ACHN (cell line): ENCODE measurements at places on chromosomes 16 and 17.

DNA sequence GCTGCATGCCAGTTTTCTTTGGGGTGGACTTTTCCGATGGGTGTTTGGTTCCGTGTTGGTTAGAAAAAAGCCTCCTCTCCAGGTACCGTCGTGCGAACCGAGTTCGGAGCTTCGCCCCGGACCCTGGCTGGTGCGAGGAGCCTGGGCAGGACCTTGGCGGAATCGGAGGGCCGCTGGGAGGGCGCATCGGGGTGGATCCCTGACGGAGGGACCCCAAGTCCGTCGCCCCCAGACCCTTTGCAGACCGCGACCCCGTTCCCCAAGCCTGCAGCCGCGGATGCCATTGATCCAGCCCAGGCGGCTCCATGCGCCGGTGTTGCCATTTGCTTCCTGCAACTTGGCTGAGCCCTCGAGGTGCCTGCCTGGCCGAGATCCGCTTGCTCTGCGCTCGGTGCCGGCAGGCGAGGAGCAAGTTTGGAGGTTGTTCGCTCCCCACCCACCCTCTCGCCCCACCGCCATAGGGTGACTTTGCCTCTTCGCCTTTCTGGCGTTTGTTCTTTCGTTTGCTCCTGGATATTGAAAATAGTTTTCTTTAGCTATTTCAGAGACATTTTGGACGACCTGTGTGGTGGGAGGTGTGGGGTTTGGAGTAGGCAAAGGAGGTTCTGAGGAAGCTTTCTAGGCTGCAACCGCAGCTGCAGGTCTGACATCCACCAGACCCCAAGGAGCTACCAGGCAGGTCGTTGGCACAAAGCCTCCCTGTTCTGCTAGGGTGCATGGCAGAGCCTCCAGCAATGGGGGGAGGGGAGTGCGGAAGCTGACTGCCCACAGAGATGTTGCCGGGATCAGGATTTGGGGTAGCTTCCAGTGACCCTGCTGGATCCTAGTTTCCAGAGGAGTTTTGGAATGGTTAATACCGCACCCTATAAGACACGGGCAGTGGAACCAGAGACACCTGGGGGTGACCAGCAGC, 58.2 kb downstream of the RAP1GAP2 start:
- DNase-seq: no peak

DNA sequence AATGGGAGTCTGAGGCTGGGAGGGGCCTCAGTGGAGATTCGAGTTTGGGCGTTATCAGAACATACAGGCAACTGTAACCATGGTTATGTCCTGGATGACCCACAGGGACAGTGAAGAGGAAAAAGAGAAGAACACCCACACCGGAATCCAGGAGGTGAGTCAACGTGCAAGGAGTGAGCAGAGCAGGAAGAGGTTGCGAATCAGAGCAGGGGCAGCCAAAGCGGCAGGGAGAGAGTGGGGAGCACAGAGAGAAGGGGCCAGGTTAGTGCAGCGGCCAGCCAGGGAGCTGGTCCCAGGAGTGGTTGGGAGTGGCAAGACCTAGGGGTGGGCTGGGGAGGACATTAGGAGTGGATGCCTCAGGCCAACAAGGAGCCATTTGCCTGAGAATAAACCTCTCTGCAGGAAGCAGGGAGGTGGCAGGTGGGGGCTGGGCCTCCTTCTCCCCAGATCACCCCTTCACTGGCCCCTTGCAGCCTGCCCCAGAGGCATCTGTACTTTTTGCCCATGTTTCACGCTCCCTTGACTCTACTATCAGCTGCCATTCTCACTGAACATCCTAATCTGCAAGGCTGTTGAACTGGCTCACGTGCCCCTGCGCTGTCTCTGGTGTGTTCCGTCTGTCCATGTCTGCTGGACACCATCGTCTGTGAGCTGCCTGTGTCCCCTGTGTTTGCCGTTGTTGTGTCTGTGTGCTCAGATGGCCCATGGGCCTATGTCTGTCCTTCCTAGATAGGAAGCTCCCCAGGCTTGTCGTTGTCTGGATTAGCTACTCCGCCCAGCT, 5.1 kb downstream of the KRT13 start:
- DNase-seq: peak; percentile 53

DNA sequence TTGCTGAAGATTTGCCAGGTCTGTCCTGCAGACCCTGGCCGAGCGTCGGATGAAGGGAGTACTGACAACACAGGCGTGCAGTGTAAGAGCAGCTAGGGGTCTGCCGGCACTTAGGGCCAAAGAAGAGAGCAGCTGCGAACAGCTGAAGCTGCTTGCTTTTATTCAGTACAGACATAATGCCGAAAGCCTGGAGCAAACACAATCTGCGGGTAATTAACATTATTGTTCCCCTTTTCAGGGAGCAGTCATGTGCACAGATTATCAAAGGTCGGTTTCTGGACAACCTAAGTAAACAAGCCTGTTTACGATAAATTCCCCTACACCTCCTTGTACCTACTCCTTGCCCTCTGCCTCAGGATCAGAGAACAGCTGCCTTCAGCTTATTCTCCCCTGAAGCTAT, 12.0 kb upstream of the KRT23 start:
- no peak for DNase-seq

DNA sequence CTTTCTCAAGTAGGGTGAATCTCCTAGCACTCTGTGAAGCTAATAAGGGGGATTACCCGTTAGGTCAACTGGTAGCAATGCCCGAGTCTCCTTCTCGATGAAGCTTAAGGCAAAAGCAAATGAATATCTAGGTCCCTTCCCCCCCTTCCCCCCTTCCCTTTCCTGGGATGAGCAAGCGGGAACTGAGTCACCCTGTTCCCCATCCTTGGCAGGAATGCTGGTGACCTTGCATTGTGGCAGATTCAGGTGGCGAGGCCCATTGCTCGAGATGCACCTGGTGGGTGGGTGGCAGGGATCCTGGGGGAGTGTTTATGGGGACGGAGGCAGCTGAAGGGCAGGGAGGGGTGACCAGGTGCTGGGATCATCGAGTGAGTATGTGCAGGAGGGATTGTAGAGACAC, 7.1 kb downstream of the NXPH3 start:
- peak; percentile 41 for DNase-seq

- no peak for DNase-seq
These were observed 4.2 kb downstream of the RNF40 start for GRCh38 chr16:30766206-30766932.

- peak; percentile 50 for DNase-seq
These were observed 47.6 kb downstream of the HSD17B2 start for GRCh38 chr16:82082543-82083244.

DNA sequence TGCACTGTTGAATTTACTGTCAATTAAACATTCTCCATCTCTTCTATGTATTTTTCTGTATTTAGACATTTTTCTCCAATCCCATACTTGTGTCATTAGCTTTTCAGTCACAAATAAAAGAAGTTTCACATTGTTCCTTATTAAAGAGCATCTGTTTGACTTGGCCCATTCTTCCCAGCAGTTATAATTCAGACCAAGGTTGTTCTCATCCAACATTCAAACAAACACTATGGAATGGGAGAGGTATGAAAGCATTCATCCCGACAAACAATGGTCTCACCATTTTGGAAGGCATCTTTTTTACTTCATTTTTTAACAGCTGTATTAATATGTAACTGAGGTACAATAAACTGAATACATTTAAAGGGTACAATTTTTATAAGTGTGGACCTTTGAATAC, 208.8 kb upstream of the MAF start:
- no peak for DNase-seq

DNA sequence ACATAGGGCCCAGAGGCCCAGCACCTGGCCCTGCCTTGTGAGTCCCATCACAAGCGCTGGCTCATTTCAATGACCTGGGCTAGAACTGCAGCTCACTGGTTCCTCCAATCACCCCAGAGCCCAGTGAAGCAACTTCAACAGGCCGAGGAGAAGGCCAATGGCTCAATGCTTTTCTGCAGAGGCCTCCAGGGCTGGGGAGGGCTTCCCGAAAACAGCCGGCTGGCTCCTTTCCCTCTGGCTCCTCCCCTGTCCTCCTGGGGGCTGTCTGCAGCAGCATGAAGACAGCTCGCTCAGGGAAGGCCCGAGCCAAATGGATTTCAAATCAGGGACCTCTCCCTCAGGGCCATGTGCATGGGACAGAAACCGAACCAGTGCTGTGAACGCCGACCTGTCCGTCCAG, 121.6 kb downstream of the ZNF423 start:
- DNase-seq: no peak

GRCh38 chr16:30853758-30854157, 40.1 kb downstream of the BCL7C start:
- DNase-seq: no peak

GRCh38 chr16:14398014-14398717, 231.9 kb downstream of the PARN start:
- DNase-seq: no peak

DNA sequence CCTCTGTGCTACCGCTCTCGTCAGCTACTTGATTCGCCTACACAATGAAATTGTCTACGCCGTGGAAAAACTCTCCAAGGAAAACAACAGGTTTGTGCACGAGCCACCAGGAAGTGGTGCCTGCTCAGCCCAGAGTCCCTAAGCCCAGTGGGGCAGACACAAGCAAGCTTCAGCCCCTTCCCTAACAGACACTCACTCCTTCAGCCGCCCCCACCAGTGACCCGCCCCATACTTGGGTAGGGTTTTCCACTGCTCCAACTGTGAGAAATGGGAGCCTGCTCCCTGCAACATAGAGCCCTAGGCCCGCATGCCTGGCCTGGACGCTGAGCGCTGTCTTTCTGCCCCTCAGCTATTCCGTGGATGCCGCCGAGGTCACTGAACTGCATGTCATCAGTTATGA, 28.6 kb upstream of the ENDOV start:
- DNase-seq: no peak

GRCh38 chr17:49979748-49980479, 10.9 kb downstream of the DLX4 start:
- DNase-seq: no peak

GRCh38 chr17:61634011-61634539, 43.1 kb upstream of the NACA2 start:
- no peak for DNase-seq

DNA sequence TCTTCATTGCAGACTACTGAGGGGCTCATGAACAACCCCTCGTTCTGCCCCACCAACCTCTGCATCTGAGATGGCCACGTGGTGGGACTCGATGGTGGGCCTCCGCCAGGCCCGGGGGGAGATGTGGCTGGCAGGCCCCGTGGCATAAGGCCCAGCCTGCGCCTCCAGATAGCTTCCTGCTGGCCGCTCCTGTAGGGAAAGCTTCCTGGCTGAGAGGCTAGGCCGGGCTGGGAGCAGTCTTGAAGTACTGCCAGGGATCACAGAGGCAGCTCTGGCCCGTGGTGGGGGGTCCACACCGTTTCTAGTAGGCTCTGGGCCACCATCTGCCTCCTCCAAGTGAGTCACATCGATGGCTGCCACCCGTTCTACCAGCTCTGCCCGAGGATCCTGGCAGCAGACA, 7.6 kb downstream of the CAMKK1 start:
- no peak for DNase-seq

GRCh38 chr17:72635034-72635635, 457.4 kb downstream of the SLC39A11 start:
- no peak for DNase-seq

DNA sequence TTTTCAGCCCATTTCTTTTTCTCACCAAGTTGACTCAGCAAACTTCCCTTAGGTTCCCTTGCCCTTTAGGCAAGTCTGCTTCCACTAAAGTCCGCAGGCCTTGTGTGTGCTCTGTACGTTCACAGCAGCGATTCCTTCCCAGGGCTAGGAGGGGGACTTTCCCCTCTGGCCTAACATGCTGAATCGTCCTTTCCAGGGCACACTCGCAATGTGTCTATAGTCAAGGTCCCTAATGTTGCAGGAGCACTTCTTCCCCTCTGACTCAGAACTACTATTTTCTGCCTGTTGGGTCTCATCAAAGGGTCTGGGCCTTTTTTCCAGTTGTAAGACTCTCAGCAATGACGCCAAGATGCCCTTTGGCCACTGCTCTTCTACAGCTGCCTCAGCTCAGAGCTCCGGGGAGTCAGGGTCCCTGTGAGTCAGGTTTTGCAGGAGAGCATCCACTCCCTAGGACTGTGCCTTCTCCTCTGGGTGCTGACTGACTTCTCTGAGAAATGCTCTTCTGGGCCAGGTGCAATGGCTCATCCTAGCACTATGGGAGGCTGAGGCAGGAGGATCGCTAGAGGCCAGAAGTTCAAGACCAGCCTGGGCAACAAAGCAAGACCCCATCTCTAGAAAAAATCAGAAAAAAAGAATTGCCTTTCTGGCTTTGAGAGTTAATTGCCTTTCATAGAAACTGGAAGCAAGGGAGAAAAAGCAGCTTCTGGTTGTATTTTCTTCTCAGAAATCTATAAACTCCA, 64.4 kb upstream of the TBX2 start:
- DNase-seq: no peak

- no peak for DNase-seq
These were observed 53.7 kb upstream of the GSG1L start for GRCh38 chr16:28117168-28117565.

GRCh38 chr16:15825750-15826305, 31.0 kb downstream of the MYH11 start:
- DNase-seq: no peak

GRCh38 chr17:67378454-67379250, 1.6 kb downstream of the PITPNC1 start:
- DNase-seq: peak; percentile 73

DNA sequence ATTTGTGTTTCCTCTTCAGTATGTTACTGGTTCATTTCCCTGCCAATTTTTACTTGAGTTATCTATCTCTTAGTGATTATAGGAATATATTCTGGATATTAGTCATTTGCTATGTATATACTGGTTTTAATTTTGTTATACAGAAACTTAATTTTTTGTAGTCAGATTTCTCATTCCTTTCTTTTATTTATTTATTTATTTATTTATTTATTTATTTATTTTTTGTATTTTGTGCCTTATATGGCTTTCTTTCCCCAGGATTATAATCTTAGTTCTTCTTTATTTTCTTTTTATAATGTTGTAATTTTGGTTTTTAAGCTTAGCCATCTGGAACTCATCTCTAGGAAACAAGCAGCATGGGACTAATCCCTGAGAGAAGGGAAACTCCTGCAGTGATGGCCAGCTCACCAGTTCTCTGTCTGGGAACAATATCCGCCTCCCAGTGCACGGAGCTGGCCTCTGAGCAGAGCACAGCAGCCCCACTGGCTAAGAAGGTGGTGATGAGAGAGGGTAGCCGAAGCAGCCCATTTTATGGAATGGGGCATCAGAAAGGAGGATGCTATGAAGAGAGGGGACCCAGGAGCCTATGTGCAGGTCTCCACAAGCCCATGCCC, 54.5 kb upstream of the ADORA2B start:
- DNase-seq: no peak

GRCh38 chr17:75575728-75576127, 11.9 kb upstream of the MYO15B start:
- DNase-seq: no peak

DNA sequence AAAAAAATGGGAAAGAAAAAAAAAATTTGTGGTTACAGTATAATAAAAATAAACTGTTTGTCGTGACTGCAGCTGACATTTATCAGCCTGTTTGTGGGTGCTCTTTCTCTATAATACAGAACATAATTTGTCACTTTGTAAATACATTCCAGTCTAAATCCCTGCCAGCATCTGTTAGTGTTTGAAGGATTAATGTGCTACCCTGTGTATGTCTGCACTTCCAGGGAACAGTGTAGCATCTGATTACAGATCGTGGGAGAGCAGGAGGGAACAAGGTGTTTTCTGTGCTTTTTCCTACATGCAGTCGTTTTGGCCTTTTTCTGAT, 265.1 kb downstream of the WWOX start:
- no peak for DNase-seq

- no peak for DNase-seq
These were observed 149.5 kb downstream of the NTN1 start for GRCh38 chr17:9170853-9171252.

- no peak for DNase-seq
These were observed 83.2 kb upstream of the HNF1B start for GRCh38 chr17:37827905-37828650.

GRCh38 chr16:2595393-2596205, 57.8 kb downstream of the PDPK1 start:
- DNase-seq: no peak
